ENCODE measurements at places on chromosomes 7 and 10. TPM values are rescaled to one million over a fixed set of nuclear protein-coding genes. Genes with fewer than 3 reads are reported as not detected.

AKR1C8 gene
- not detected for total RNA-seq

CCL26 gene
- total RNA-seq: 3.0 TPM

CDH23 gene
- total RNA-seq: under 0.01 TPM

DENND10 gene
- total RNA-seq: 91.8 TPM

BLNK gene
- total RNA-seq: not detected

GDF10 gene
- total RNA-seq: not detected

TRIM73 gene
- 0.59 TPM for total RNA-seq

HOXA3 gene
- 6.8 TPM for total RNA-seq

LGI1 gene
- not detected for total RNA-seq

FKBP6 gene
- not detected for total RNA-seq

SLC26A5 gene
- not detected for total RNA-seq

All from smooth muscle cell of the umbilical artery (primary cell).